ENCODE measurements at places on chromosomes 1 and 21. TPM values are rescaled to one million over a fixed set of nuclear protein-coding genes. Genes with fewer than 3 reads are reported as not detected.
A peak's percentile ranks its signal among the peaks of the same experiment; 100 is the strongest.

RHD gene
- not detected for total RNA-seq

- H3K27ac ChIP-seq, result no peak overlapping the region
- peak; percentile 53 for DNase-seq
- H3K4me1 ChIP-seq, result no peaks in the 10 kb centered on the region
- no peak overlapping the region for H3K4me3 ChIP-seq
- H3K36me3 ChIP-seq, result no peaks in the 10 kb centered on the region
These were observed 60.6 kb upstream of the STUM start for GRCh38 chr1:226487921-226488320.

USP33 gene
- total RNA-seq, result 23.2 TPM

- H3K36me3 ChIP-seq, result no peaks in the 10 kb centered on the region
- no peak overlapping the region for H3K4me3 ChIP-seq
These were observed 233.5 kb downstream of the TRABD2B start for GRCh38 chr1:47763591-47764171.

LENEP gene
- not detected for total RNA-seq

GRCh38 chr1:74423471-74423870 lies 88.9 kb downstream of the LRRC53 start:
- no peak for DNase-seq
- H3K4me1 ChIP-seq, result no peaks in the 10 kb centered on the region
- H3K27ac ChIP-seq, result no peak overlapping the region
- H3K27me3 ChIP-seq, result no peaks in the 10 kb centered on the region
- no peak overlapping the region for H3K4me3 ChIP-seq

DISP3 gene
- 0.64 TPM for total RNA-seq

PTPRC gene
- 1.6 TPM for total RNA-seq

OR2G6 gene
- not detected for total RNA-seq

NPL gene
- total RNA-seq, result 1.3 TPM

LRRC53 gene
- total RNA-seq, result not detected

- no peaks in the 10 kb centered on the region for H3K27me3 ChIP-seq
- H3K4me3 ChIP-seq, result peak overlapping the region; percentile 7
- no peaks in the 10 kb centered on the region for H3K36me3 ChIP-seq
- peak overlapping the region; percentile 44 for H3K27ac ChIP-seq
- DNase-seq, result no peak
- peaks cover 46% of the 10 kb centered on the region for H3K4me1 ChIP-seq
These were observed 16.1 kb upstream of the SLAMF6 start for GRCh38 chr1:160538985-160539651.
